ENCODE measurements at places on chromosomes 3 and 15.

DNA sequence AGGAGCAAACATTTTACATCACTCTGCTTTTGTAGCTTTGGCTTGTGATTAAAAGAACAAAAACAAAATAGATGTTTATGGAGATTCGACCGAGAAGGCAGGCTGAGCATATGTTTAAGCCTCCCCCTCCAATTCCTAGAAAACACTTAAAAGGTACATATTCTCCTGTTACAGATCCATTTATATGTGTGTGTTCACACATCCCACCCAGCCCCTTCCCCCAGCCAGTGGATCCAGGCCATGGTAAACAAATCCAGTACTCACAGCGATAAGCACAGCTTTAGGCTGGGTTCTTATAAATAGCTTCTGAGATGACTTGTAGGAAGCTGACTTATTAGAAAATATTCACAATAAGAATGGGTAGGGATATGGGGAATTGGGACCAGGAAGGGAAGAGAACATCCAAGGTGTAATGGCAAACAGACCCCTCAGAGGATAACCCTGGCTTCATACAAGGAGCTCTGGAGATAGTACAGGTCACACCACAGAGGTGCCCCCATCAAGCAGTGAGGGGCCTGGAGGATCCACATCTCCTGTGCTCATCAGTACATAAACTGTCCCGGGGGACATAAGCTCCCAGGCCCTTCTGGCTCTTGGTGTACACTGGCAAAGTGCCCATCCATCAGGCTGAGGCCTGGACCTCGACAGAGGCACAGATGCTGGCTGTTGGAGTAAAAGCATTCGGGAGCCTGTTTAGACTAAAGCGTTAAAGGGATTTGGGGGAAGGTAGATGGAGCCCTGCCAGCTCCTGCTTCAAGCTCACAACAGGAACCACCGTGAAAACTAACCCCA lies 70.0 kb upstream of the UBE2E1 start:
- peak; percentile 55 for DNase-seq

GRCh38 chr15:69074001-69074842 lies 59.7 kb downstream of the NOX5 start:
- peak; percentile 70 for DNase-seq

DNA sequence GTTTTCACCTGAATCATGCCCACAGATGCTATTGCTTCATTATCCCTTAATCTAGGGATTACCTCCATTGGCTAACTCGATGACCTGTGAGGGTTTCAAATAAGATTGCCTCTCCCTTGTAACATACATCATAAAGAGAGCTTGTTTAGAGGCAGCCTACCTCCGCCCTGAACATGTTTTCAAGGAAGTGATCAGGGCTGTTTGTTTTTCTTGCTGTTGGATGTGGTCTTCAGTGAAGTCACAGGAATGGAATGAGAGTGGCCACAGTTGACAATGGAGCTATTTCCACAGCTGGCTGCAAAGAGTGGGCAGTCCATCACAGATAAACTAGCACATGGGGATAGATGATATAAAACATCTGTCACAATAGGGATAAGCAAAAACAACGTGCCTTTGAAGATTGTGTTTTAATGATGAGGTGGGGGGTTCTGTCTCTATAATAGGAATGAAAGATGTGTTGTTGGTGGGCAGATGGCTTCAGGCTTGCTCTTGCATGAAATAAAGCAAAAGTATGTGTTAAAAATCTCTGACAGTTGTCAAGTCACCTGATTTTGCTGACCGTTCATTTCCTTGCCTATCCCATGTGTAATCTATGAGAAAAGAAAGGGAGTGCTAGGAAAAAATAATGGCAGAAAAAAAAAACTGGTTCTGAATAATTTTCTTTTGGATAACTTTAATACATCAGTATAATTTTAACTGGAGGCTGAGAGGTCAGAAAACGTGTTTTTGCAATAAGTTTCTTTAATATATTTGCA lies 642.3 kb downstream of the RBMS3 start:
- DNase-seq, result peak; percentile 20

DNA sequence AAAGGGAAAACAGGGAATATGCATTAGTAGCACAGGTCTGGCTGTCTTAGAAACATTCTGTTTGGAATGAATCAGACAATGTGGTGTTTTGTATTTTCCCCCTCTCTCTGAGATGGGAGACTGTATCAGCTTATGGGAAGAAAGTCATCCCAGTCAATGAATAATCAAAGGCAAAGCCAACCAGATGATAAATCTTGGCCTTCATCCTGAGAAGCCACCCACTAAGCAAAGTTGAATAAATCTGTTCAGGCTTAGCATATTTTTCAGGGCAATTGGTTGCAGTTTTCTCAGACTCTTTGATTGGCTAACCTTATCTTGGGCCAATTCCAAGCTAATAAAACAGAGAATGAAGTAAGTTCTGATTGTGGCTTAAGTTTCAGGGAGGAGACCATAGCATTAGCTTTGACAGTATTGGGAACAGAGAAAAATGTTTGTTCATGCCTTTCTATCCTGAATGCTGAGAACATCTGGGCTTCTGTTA lies 63.6 kb upstream of the ARL8B start:
- DNase-seq, result no peak

DNA sequence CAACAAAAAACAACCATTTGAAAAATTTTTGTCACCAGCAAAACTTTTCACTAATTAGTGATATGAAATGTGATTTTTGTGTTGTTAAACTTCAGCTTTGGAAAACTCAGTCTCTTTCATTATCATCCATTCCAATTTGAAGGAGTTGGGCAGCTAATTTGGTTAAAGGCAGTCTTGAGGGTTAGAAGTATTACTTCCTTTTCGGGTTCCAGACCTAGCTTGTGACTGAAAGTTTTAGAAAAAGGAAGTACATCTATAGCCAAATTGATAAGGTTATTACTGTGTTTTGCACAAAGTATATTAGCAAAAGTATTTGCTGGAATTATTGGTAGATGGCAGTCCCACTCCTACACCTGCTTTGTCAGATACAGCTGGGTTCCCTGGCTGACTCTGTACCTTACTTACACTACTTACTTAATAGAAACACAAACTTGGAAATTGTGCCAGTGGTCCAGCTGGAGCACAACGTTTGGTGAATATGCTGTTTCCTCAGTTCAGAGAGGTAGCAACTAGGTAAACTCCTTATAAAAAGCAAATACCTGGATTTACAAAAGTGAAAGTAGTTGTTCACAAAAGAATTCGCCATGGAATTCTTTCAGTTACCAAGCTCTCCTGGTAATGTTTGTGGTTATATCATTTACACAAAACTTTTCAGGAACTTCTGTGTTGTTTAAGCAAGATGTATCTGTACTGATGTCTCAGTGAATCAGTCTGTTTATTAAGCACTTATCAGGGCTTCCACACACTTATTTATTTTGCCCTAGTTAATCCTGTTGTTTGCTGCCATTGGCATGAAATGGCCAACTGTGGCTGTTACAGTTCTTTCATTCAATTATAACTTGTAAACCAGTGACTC lies 31.6 kb downstream of the TIPARP start:
- no peak for DNase-seq

DNA sequence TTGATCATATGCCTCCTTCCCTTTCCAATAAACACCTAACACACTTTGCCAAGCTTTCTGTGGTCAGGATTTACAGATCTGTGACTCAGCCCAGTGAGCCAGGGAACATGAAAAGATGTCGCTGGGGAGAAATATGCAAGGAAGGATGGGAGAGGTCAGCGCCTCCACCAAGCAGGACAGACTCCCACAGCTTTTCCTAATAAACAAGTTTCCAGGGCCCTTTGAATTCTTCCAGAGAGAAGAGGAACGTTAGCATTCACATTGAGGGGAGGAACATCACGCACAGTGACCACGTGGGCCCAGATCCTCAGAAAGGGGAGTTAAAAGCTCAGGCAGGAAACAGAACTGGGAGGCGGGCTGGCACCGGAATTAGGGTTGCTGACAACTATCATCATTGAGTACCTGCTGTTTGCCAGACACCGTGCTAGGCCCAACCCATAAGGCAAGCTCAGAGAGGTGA lies 33.3 kb upstream of the MRPS22 start:
- DNase-seq, result no peak

DNA sequence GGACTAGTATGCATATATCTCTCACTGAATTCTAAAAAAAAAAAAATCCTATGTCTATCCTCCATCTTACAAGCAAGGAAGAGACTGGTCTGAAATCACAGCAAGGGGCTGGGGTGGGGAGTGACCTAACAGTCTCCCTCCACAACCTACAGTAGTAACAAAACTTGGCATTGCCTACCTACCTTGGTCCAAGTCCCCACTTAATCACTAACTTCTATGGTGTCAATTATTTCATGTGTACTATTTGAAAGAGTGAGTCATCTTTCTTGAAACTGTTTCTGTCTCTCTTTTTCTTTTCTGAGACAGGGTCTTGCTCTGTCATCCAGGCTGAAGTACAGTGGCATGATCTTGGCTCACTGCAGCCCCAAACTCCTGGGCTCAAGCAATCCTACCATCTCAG lies 36.8 kb downstream of the CHAC1 start:
- no peak for DNase-seq

GRCh38 chr3:39754549-39754948 lies 54.9 kb upstream of the MYRIP start:
- no peak for DNase-seq

- DNase-seq, result no peak
These were observed 146.7 kb downstream of the NR2F2 start for GRCh38 chr15:96477227-96477626.

GRCh38 chr3:152258448-152259393 lies 10.0 kb upstream of the MBNL1 start:
- DNase-seq, result peak; percentile 26
